ENCODE measurements at places on chromosomes 7 and 10. TPM values are rescaled to one million over a fixed set of nuclear protein-coding genes. Genes with fewer than 3 reads are reported as not detected.

DNA sequence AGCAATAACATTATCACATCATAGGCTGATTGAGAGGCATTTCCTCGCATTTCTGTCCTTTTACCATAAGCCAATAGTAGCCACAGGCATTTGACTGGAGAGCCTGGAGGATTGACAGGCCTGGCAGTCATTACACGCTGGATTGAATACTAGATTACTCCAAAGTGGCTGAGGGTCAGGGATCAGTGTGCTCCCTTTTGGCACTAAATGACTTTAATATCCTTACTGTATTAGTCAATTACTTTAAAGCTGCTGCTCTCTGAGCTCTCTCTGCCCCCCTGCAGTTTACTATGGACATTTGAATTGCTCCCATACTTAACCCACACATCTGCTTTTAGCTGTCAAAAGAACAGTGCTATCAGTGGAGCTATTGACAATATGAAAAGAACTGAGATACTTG lies 302.0 kb downstream of the TFEC start:
- DNase-seq: no peak
- H3K27me3 ChIP-seq: no peaks in the 10 kb centered on the region
- H3K4me1 ChIP-seq: no peaks in the 10 kb centered on the region
- no peak overlapping the region for H3K4me3 ChIP-seq
- H3K36me3 ChIP-seq: no peaks in the 10 kb centered on the region

DNA sequence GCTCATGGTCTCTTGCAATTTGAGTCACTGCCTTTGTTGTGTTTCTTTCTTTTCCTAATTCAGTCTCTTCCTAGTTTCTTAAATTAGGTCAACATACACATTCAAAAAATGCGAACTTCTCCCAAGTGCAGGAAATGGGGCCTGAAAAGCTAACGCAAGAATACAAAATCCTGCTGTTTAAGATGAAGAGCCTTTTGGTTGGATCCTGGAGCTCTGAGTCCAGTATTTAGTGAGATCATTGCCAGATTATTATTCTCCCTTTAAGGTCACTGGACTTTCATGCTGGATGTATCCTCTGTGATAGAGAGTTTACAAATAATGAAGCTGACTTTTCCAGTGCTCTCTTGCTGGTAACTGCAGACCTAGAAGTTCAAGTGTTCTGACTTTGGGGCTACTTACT lies 401.9 kb upstream of the MKI67 start:
- DNase-seq: no peak
- no peak overlapping the region for H3K27ac ChIP-seq
- H3K4me3 ChIP-seq: no peak overlapping the region
- no peaks in the 10 kb centered on the region for H3K36me3 ChIP-seq
- no peaks in the 10 kb centered on the region for H3K4me1 ChIP-seq

DNA sequence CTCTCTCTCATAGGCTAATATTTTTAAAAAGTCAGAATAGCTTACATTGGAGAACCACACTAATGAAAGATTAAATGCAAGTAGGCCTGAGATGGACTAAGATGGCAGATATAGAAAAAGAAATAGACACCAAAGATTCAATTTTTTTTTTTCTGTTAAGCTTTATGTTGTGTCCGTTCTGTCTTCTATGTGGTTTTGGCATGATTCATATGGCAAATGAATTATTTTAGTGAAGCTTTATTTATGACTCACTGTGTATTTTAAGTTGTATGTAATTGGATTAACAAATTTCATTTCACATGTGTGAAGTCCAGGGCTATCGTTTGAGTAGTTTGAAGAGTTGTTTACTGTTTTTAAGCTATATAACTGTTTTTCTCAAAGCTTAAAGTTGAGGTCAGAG lies 214.8 kb downstream of the CAMK1D start:
- no peak overlapping the region for H3K27ac ChIP-seq
- no peaks in the 10 kb centered on the region for H3K27me3 ChIP-seq
- no peak overlapping the region for H3K4me3 ChIP-seq
- DNase-seq: no peak
- no peaks in the 10 kb centered on the region for H3K36me3 ChIP-seq
- H3K4me1 ChIP-seq: peaks cover 57% of the 10 kb centered on the region

DNA sequence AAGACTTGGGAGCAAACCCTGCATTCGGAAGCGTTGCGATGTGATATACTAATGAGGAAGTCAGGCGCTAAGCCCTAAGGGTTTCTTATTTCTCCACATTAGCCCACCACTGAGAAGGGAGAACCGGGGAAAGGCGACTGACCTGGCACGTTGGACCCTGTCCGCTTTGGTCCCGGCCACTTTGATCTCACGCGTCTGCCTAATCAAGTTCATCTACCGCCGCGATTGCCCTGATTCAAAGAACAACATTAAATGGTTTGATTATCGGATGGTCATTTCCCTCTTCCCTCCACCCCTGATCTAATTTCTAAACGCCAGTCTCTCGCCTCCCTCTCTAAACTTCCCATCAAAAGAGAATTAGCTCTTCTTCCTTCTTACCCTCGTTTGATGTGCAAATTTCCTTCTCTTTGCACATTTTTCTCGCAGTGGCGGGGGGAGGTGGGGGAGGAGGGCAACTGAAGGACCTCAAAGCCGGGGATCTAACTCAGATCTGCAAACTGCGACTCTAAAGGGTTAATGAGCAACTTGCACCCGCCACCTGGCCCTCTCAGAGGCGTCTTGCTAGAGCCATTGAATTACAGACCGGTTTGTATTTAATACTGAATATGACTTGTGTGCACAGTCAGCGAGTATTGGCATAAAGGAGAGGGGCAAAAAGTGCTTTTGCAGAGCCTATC lies 687 bp upstream of the DKK1 start:
- peak overlapping the region; percentile 11 for H3K4me3 ChIP-seq
- H3K4me1 ChIP-seq: peaks cover 23% of the 10 kb centered on the region
- peaks cover 4% of the 10 kb centered on the region for H3K36me3 ChIP-seq
- peaks cover 24% of the 10 kb centered on the region for H3K27me3 ChIP-seq

DNA sequence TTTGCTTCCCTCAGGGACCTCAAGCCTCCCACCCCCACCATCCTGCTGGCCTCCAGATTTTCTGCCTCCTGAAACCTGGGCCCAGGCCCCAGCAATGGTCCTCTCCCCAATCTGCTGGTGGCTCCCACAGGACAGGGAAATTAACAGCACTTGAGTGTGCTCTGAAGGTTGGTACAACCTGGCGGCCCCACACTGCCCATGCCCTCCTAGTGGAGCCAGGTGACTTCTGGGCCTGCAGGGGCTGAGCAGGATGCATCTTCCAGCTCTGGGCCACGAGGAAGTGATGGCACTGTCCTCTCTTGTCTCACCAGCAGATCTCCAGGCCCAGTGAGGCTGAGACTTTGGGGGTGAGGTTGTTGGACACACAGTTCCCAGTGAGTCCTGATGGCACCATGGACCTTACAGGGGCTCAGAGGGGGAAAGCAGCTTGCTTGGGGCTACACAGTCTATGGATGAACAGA lies 3.6 kb upstream of the ZMIZ1 start:
- H3K4me1 ChIP-seq: peaks cover 26% of the 10 kb centered on the region
- H3K4me3 ChIP-seq: no peak overlapping the region
- peak overlapping the region; percentile 79 for H3K27ac ChIP-seq
- H3K36me3 ChIP-seq: no peaks in the 10 kb centered on the region
- no peaks in the 10 kb centered on the region for H3K27me3 ChIP-seq

DNA sequence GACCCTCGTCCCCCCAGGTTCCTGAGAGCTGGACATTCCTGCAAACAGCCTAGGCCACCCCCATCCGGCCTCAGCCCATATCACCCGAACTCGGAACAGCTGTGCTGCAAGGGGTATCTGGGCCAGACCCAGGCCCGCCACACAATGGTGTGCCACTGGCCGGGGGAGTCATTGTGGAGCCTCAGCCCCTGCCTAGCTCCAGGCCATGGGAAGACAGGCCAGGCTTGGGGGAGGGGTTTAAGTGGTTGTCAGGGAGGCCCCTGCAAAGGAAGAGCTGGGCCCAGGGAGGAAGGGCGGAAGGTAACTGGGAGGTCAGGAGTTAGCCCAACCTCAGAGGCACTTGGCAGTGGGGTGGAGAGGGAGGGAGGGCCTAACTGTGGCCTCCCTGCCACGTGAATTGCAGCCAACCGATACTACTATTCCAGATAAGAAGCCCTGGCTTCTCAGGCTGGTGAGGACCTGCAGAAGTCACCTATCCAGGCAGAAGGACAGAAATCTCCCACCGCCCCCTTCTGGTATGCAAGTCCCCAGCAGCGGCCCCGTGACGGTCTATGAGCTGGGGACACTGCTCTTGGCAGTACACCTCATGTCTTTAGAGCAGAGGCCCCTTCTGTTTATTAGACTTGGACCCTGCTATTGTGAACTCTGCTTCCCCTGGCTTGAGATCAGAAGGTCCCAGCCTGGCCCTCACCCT lies 26.8 kb downstream of the VSIR start:
- H3K27ac ChIP-seq: peak overlapping the region; percentile 97
- peak overlapping the region; percentile 43 for H3K4me3 ChIP-seq
- H3K27me3 ChIP-seq: no peaks in the 10 kb centered on the region
- peaks cover 97% of the 10 kb centered on the region for H3K4me1 ChIP-seq
- no peaks in the 10 kb centered on the region for H3K36me3 ChIP-seq

DNA sequence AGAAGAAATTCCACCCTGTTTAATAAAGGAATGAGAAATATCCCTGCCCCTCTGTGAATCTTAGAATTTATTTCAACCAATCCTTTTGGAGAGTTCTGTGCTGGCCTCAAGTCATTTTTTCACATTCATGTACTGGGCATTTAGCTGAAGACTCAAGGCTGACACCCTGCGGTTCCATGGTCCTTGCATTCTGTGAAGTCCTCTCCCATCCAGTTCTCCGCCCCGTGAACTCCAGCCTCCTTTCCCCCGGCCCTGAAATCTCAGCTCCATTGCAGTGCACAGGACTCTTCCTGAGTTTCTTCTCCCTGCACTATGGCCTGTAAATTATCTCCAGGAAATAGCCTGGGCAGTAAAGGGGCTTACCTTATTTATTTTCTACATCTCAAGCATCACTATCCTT lies 183.0 kb upstream of the KCND2 start:
- no peak overlapping the region for H3K27ac ChIP-seq
- no peaks in the 10 kb centered on the region for H3K27me3 ChIP-seq
- H3K4me1 ChIP-seq: no peaks in the 10 kb centered on the region

DNA sequence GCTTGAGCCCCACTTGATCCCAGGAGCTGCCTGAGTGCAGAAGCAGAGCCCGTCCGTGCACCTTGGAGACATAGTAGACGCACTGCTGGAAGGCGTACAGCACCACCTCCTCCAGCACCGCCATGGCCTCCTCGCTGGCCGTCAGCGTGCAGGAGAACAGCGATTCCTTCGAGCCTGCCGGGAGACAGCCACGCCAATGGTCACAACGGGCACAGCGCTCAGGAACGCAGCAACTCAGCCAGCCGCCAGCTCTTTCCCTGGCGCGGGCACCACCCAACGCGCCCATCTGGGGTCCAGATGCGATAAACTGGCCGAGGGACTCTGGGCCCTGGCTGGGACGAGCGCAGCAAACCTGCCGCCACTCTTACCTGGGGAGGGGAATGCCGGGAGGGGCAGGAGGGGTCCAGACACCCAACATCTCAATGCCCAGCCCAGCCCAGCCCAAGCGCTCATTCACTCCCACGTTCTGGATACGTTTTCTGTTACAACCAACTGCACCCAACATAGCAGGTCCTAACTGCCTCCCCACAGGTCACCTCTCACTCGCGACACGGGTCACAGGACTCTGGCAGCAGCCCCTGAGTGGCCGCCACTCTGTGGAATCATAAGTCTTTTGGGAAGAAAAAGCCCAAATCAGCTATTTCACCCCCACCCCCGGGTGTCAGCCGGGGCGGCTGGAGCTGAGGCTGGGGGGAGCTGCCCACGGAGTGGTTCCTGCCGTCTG lies 41.9 kb downstream of the AP5Z1 start:
- H3K4me1 ChIP-seq: peaks cover 3% of the 10 kb centered on the region
- H3K27me3 ChIP-seq: peaks cover 10% of the 10 kb centered on the region
- DNase-seq: no peak
- no peaks in the 10 kb centered on the region for H3K36me3 ChIP-seq

The ZWINT gene
- total RNA-seq: 4.4 TPM

The CALN1 gene
- not detected for total RNA-seq

The PDE6C gene
- not detected for total RNA-seq

The SPOCK2 gene
- 566 TPM for total RNA-seq

Data from naive thymus-derived CD8-positive, alpha-beta T cell (primary cell).